ENCODE measurements at places on chromosomes 2 and 18. TPM values are rescaled to one million over a fixed set of nuclear protein-coding genes. Genes with fewer than 3 reads are reported as not detected.

DNA sequence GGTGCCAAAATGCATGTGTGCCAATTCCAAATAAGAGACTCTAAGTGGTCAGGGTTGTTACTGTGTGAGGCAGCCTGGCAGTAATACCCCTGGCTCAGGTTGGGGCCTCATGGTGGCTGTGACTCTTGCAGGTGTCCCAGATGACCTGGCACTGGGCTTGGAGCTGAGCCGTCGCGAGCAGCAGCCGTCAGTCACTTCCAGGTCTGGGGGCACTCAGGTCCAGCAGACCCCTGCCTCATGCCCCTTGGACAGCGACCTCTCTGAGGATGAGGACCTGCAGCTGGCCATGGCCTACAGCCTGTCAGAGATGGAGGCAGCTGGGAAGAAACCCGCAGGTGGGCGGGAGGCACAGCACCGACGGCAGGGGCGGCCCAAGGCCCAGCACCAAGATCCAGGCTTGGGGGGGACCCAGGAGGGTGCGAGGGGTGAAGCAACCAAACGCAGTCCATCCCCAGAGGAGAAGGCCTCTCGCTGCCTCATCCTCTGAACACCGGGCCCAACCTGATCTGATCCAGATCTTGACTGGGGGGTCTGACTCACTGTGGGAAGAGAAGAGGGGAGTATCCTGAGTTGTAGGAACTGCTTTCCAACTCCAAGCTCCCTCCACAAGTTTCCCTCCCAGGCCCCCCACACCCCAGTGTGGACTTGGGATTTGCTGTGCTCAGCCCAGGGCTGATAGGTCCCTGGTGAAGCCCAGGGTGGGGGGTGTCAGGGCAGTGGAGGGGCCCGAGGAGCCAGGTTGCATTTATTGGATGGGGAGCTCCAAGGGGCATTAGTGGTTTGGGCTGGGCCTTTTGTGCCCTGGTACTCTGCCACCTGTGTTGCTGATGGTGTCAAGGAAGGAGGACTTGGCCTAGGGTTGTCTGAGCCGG, 5.6 kb downstream of the DNAJB2 start:
- no peak for DNase-seq

GRCh38 chr2:25980076-25980887, 2.0 kb downstream of the KIF3C start:
- no peak for DNase-seq

DNA sequence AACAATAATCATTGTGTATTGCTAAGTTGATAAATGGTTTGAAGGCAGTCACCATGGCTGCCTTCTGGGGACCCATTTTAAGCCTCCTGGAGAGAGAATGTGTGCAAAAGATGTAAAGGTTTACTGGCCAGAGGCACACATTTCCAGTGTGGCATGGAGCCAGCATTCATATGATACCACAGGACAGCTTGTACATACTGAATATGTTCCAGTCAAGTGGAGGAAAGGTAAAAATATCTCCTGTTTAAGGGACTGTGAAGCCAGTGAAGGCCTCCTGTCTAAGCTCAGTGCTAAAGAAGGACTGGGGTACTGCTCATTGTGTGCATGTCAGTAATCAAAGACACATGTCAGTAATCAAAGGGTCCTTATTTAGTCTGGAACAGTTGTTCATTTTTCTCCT, 119.2 kb downstream of the BABAM2 start:
- DNase-seq, result peak; percentile 24

RSAD2 gene
- total RNA-seq, result 3.2 TPM

DNA sequence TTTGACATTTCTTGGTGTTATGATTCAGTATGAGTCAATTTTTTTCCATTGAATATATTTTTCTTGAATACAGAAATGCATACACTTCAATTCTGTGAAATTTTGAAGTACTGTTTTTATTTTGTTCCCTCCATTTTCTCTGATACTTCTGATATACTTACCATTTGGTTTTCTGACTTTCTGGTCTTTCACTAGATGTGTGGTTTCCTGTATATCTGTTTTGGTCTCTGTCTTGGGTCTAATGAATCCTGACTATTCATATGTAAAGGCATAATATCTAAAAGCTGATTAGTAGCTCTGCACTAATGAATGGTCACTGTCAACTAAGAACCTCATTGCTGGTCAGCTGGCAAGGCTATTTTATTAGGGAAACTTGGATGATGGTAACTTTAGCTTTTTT, 345.6 kb downstream of the GRB14 start:
- no peak for DNase-seq

GRCh38 chr2:46519265-46519664, 39.9 kb downstream of the TMEM247 start:
- DNase-seq, result no peak

DNA sequence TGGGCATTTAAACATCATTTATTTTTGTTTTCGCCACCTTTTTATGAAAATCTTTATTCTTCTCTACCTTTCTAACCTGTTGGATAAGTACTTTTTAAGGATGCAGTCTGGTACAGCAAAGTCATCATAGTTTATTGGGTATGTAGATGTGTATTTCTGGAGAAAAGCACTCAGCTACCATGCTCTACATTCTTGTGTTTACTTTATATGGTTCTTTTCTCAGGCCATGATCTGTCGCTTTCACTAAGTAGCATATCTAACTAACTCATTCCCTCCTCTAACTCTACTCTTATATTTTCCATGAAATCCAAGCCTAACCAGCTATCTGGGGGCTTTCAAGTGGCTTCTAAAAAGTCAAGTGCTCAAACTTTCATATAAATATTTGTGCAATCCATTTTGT, 25.3 kb upstream of the SETBP1 start:
- no peak for DNase-seq

DNA sequence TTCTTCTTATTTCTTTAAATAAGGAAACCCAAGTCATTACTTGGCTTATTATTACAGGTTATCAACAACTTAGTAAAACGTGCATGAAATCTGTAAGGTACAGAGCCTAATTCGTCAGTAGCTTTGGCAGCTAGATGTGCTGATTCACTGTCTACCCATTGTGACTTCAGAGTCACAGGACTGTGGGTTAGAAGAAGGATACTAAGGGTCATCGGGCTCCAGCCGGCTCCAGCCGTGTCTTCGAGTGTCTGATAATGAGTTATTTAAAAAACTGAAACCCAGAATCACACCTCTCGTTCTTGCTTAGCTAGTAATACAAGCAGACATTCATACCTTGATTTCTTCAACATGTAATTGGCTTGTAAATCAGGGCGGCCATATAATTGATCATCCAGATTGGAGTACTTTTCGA, 170.5 kb downstream of the FMNL2 start:
- peak; percentile 54 for DNase-seq

DNA sequence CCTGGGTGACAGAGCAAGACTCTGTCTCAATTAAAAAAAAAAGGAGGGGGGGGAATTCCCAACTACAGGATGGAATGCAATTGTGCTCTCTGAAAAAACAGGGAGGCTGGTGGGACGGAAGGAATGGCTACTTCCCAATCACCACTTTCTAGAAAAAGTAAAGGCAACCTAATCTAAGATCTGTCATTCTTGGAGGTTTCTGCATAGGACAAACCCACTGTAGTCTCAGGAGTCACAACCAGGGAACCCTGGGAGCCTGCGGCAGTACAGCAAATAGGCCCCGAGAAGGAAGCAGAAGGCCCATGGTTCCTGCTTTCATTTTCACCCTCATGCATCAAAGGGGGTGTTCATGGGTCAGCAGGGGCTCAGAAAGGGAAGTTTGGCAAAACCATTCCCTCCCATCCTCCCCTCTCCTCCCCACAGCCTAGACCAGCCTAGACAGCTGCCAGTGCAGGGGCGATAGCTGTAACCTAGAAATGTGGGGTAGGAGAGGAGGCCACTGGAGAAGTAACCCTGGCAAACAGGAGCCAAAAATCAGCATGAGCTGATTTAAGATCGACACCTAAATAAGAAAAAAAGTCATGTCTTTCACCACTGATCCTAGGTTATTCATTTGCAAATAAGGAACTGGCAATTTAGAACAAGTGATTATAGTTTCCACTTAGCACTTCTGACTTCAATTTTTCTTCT, 48.0 kb downstream of the TRABD2A start:
- no peak for DNase-seq

UGT1A5 gene
- not detected for total RNA-seq

- DNase-seq, result no peak
Measured at GRCh38 chr2:120108049-120108448, 95.2 kb downstream of the EPB41L5 start.

DNA sequence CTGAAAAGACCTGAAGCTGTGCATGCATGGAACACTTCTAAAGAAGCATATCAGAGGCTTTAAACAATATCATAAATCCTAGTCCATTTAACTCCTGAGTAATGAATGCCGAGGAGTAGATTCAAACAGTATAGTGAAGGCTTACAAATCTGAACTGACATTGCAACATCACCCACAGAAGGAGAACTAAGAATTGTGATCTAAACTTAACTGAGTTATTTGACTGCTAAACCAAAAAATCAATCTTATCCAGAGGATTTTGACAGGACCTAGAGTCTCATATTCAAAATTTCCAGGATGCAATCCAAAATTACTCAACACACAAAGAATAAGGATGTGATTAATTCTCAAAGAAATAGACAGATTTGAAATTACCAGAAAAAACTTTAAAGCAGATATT, 181.0 kb downstream of the SLC39A10 start:
- no peak for DNase-seq

DNA sequence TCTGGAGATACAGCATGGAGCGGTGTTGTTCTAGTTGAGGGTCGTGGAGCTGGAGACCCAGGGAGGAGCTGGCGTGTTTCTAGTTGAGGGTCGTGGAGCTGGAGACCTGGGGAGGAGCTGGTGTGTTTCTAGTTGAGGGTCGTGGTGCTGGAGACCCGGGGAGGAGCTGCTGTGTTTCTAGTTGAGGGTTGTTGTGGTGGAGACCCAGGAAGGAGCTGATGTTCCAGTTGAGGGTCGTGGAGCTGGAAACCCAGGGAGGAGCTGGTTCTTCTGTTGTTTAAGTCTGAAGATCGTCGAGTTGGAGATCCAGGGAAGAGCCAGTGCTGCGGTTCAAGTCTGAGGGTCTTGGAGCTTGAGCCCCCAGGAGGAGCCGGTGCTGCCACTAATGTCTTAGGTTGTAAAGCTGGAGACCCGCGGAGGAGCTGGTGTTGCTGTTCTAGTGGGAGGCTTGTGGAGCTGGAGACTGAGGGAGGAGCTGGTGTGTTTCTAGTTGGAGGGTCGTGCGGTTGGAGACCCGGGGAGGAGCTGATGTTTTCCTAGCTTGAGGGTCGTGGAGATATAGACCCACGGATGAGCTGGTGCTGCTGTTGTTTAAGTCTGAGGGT, 155.3 kb downstream of the RTP5 start:
- no peak for DNase-seq

GPR155 gene
- total RNA-seq, result 11.2 TPM

DNA sequence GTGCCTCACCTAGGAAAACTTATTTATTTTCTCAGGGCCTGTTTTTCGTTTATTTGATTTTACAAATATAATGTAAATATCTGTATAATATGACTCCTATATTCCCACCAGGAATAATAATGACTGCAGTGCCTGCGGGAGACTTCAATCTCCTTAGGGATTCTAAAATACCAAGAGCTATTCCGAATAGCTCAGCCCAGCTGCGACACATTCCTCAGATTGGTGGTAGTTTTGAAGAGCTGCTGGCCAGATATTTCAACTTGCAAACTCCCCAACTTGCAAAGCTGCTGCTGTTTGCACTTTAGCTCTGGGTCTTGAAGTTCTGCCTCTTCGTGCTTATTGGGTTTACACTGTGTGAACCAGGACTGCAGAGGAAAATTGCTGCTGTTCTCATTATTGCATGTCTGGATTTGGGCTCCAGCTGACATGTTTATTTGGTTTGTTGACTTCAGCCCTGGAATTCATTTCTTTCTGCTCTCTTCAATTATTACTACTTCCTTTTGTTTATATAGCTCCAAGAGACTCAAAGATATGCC, 480.2 kb upstream of the CHST9 start:
- no peak for DNase-seq

DNA sequence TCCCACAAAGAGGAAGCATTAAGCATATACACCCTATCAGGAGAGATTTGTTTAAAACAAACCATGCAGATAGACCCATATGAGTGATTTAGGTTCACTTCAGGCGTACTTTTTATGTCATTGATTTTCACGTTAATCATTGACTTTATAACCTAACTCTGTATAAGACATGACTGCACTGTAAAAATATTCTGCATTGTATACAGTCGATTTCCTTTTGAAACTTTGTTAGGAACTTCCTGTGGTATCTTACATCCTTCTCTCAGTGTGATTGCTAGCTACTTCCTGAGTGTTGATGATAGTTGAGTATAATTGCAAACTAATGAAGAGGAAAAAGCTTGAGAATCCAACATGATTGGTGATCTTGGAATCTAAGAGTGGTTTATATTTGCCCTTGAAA, 69.4 kb downstream of the XIRP2 start:
- DNase-seq, result no peak

DNA sequence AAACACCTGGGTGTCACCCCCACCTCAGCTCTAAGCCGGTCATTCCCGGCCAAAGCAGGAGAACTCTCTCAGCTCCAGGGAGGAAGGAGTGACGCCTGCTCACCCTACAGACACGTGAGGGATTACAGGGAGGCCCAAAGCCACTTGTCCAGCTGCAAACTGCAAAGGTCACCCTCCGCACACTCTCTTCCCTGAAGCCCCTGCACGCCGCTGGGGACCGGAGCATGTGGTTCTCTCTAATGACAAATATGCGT, 108.0 kb upstream of the ID2 start:
- DNase-seq, result no peak

ALPP gene
- not detected for total RNA-seq

DNAJC5G gene
- 0.41 TPM for total RNA-seq

GRCh38 chr18:21389903-21390302, 147.9 kb downstream of the GREB1L start:
- no peak for DNase-seq

GRCh38 chr2:9388950-9389911, 34.1 kb downstream of the ITGB1BP1 start:
- DNase-seq, result no peak

RAPGEF4 gene
- total RNA-seq, result 10.9 TPM

DNA sequence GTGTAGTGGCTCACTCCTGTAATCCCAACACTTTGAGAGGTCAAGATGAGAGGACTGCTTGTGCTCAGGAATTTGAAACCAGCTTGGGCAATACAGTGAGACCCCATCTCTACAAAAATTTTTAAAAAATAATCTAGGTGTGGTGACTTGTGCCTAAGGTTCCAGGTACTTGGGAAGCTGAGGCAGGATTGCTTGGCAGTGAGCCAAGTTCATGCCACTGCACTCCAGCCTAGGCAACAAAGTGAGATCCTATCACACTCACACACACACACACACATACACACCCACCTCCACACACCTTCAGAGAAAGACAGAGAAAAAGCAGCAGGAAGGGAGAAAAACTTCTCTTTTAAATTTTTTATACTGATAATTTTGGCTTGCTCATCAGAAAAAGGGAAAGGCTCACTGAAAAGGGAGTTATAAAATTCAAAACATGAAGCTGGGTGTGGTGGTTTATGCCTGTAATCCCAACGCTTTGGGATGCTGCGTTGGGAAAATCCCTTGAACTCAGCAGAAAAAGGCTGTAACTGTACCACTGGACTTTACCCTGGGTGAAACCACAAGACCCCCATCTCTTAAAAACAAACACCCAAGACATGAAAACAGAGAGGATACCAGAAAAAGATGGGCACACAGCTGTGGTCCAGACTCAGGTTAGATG, 25.7 kb downstream of the FAM168B start:
- DNase-seq, result no peak

- DNase-seq, result no peak
Measured at GRCh38 chr2:106956879-106957278, 70.9 kb upstream of the ST6GAL2 start.

Data from left cardiac atrium (tissue), 4 donors.